Smooth muscle cell of bladder (primary cell): ENCODE measurements at places on chromosomes 3 and 15. TPM values are rescaled to one million over a fixed set of nuclear protein-coding genes. Genes with fewer than 3 reads are reported as not detected.

The USP13 gene
- total RNA-seq = 4.1 and 7.9 TPM in 2 replicates

The BCL2A1 gene
- 2.7 and 9.3 TPM in 2 replicates for total RNA-seq

The AQP9 gene
- total RNA-seq = not detected in 2 replicates

The SI gene
- not detected in 2 replicates for total RNA-seq

The PHLDB2 gene
- 57.5 and 58.2 TPM in 2 replicates for total RNA-seq

The FAM81A gene
- under 0.01 and 0.18 TPM in 2 replicates for total RNA-seq

The DZIP3 gene
- 13.8 and 14.2 TPM in 2 replicates for total RNA-seq
